NCI-H1048 (cell line): ENCODE measurements at places on chromosomes 2 and 18.

DNA sequence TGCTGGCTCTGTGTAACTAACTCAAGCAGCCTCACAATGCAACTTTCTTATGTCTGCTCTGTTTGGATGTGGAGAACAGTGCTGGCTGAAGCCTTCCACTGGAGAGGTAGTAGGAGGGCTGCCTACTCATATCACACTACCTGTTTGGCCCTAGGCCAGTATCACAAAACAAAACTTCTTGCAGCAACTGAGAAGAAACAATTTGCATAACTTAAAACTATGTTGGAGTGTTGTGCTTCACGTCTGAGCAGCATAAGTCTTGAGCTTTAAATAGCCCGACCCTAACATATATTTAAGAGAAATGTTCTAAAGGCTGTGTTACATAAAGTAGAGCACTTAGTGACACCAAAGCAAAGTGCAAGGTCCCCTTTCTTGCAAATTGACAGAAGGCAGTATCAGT lies 204.9 kb upstream of the ACVR2A start:
- no peak for DNase-seq

DNA sequence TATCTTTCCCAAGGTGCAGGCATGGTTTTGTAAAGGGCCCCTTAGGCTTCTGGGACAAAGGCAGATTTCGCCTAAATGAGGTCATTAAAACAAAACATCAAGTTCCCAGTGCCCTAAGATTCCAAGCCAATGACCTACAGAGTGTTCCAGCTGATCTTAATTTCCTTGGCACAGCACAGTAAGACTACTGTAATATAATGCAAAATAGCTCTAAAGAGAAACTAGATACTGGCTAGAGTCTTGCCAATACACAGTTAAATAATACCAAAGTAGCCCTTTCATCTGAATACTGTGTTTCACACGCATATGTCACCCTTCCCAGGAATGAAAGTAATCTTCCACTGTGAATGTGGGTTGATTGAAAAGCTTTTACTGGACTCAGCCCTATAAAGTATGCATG lies 14.7 kb downstream of the GRB14 start:
- DNase-seq, result no peak

- DNase-seq, result no peak
Observed at GRCh38 chr2:72080286-72081145, 67.1 kb downstream of the CYP26B1 start.

DNA sequence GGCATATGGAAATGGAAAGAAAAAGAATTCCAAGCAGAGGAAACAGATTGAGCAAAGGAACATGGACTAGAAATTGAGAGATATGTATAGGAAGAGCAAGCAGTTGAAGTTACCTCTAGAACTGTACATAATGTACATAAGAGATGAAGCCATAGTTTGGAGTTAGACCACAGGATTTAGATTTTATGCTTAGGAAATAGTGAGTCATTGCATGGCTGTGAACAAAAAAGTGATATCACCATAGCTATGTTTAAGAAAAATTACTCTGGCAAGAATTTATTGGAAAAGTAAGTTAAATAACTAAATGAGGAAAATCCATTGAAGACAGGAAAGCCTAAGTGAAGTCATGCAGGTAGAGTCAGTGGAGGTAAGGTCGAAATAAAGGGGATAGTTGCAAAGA lies 99.4 kb upstream of the GALNT5 start:
- DNase-seq, result no peak

- no peak for DNase-seq
Observed at GRCh38 chr2:230765611-230766300, 53.1 kb downstream of the CAB39 start.

GRCh38 chr2:100104718-100105677 lies 37.4 kb downstream of the AFF3 start:
- no peak for DNase-seq
